ENCODE measurements at places on chromosomes 3 and 15.

GRCh38 chr15:34640661-34641060 lies 57.2 kb upstream of the GOLGA8B start:
- no peak for DNase-seq

DNA sequence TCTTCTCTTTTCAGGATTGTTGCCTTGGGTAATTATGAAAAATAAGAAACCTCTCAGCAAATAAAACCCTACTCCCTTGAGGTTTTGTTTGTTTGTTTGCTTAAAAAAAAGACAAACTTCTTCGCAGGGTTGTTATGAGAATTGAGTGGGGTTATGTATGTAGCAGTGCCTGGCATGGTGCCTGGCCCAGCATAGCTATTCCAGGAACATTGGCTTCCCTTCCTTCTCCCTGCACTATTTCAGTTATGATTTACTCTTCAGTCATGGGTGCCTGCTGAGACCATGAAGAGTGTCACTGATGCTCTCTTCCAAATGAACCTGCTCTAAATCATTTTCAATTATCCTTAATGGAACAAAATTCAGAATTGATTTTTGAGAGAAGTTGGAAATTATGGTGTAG lies 283.5 kb upstream of the ROPN1 start:
- no peak for DNase-seq

DNA sequence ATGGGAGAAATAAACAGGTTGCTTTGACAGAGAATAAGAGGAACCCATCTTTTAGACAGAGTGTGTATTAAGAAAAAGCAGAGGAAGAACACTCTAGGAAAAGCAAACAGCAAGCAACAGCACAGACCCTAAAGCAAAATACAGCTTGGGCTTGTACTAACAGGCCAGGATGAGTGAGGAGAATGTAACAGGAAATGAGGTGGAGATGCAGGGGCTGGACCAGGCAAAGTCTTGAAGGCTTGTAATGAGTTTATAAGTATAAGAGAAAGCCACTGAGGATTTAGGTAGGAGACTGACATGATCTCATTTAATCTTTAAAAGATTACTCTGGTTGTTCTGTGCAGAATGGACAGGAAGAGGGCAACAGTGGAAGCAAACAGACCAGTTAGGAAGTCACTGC lies 4.9 kb downstream of the UBR1 start:
- no peak for DNase-seq

DNA sequence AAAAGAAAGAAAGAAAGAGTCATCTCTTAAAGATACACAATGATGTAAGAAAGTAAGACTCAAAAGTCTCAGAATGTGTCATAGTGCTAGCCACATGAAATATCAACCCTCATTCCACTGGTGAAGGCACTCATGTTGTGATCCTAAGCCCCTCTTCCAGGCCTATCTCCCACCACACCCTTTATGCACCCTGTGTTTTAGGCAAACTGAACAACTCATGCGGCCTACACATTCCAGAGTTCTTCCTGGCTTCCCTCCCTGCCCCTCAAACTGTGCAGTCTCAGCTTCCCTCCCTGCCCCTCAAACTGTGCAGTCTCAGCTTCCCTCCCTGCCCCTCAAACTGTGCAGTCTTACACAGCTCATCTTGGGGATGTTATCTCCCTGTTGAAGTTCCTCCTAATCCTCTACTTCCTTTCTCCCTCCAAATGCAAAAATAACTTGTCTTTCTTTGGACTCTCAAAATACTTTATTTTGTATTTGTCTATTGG lies 69.0 kb upstream of the FNDC3B start:
- no peak for DNase-seq

DNA sequence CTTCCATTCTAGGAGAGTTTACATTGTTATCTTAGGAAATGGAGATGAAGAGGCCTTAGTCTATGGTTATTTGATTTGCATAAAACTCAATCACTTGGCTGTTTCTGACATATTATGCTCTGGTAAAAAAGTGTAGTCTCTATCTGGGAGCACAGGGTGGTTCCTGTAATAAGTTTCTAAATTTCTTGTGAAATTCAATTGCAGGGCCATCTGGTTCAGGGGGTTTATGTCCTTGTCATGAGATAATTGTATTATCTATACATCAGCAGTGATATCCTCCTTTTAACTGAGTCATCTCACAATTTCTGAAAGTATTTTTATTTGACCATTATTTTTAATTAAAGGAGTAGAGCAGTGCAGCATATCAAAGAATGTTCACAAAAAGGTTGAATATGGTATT lies 203.3 kb downstream of the MFSD1 start:
- no peak for DNase-seq

Measured in GF-D8 (cell line).